ENCODE measurements at places on chromosomes 7 and 10. TPM values are rescaled to one million over a fixed set of nuclear protein-coding genes. Genes with fewer than 3 reads are reported as not detected.

DNA sequence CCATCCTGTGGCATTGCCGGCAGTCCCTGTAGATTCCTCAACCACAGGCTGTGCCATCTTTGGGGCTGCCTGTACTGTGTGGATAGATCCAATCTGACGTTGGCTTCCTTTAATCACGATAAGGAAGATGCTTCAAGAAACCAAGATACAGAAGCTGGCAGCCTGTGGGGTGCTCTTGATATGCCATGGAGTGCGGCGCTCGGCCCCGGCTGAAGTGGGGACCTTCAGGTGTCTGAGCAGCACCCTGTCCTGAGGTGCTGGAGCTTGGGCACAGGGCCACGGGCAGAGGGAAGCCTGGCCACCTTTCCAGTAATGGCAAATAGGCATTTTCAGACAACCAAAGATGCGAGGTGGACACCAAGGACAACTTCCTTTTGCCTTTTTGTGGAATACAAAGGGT lies 139.5 kb downstream of the ACTR3B start:
- no peak for DNase-seq

DNA sequence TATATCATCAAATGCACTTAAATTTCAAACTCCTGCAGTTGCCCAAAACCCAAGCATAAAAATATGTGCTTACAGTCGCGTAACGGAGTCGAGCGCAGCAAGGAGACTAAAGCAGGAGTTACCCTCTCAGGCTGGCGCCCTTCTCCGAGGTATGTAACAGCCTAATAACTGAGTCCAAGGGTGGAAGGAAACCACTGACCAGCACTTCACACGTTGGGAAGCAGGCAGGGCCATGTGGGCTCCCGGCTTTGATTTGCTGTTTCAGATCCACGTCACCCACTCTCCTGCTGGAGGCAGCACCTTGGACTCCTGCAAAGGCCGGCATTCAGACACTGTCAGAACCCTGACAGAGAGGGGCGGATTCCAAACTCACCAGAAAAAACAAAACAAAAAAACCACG lies 123.8 kb downstream of the DIP2C start:
- no peak for DNase-seq

BTBD16 gene
- not detected for total RNA-seq

AMZ1 gene
- total RNA-seq = not detected

TMEM243 gene
- 21.8 TPM for total RNA-seq

DNA sequence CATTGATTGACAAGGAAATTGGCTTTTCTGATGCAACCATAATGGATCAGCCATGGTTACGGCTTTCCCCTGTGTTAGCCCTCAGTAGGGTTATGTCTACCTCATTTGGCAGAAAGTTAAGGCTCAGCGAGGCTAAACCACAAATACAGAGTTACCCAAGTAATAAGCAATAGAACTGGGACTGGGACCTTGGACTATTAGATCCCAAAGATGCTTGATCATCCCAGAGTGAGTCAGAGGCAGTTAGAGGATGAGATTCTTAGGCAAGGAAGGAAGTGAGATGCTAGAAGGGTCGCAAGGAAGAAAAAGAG lies 401.4 kb downstream of the TNS3 start:
- no peak for DNase-seq

DNA sequence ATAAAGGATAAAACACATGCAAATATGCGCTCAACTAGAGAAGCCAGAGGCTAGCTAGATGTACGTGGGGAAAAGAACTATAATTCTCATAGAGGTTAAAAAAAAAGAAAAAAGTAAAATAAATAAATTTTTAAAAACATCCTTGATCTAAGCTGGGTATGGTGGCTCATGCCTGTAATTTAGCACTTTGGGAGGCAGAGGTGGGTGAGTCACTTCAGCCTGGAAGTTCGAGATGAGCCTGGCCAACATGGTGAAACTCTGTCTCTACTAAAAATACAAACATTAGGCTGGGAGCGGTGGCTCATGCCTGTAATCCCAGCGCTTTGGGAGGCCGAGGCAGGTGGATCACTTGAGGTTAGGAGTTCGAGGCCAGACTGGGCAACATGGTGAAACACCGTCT lies 18.6 kb upstream of the HSPA12A start:
- no peak for DNase-seq

DNA sequence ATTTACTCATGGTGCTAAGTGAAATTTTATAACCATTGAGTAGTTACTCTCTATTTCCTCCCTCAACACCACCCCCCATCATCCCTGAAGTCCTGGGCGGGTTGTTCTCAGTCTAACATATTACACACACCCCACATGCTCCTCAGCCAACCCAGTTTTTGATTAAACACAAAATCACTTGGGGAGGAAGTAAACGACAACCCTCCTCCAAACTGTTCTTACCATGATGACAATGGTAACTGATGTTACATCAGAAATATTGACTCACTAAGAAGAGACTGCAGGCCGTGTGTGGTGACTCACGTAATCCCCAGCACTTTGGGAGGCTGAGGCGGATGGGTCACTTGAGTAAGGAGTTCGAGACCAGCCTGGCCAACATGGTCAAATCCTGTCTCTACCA lies 44.2 kb downstream of the RAB11FIP2 start:
- no peak for DNase-seq

GRCh38 chr7:74306730-74307469 lies 17.7 kb downstream of the CLIP2 start:
- DNase-seq = peak; percentile 48

DNA sequence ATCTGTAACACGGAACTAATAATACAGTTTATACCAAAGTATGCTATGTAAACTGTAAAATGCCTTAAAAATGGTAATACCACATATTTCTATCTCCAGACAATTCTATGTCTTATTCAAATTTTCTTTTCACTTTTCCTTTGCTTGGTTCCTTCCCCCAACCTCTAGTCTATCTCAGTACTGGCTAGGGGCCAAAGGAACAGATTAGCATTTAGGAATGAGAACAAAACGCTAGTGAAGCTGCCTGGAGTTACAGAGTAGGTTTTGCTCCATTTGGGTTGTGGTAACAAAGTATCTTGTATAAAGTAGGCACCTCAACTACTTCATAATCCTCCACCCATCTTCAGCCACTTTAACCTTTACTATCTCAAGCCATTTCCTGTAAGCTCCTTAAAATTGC lies 94.1 kb downstream of the HBP1 start:
- DNase-seq = no peak

Data from neural crest cell (in vitro differentiated cells).